ENCODE measurements at places on chromosomes 5 and 9.

DNA sequence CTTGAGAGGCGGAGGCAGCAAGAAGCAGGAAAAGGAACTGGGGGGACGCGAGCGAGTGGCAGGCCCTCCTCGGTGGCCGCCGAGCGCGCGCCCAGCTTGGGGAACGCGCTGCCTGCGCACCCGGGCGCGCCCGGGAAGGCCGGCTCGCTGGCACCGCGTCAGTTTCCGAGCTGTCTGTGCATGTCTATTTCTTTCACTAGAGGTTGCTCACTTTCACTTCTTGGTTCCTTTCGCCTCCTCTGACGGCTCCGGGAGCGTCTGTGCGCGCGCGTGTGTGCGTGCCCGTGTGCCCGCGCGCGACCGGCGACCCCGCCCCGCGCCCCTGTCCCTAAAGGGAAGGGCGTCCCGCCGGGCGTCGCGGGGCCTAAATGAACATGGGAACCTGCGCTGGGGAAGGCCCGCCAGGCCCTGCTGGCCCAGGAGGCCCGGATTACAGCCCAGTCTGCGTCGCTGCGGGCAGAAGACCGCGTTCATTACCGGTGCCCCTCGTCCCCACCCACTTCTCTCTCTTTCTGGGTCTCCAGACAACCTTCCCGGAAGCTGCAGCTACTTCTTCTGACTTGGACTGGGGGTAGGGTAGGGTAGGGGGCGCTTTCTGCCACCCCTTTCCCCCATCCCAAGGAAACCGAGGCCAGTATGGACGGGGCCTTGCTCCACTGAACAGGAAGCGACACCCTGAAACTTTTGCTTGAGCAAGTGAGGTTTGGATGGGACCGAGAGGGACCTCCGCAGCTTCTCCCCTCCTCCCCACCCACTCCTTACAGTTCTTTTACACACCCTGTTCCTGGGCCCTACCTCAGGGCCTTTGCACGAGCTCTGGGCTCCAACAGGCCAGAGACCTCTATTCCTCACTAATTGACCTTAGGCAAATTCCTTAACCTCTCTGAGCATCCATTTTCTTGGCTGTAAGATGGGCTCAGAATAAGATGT, 205.8 kb upstream of the IER5L start:
- peak; percentile 87 for DNase-seq

DNA sequence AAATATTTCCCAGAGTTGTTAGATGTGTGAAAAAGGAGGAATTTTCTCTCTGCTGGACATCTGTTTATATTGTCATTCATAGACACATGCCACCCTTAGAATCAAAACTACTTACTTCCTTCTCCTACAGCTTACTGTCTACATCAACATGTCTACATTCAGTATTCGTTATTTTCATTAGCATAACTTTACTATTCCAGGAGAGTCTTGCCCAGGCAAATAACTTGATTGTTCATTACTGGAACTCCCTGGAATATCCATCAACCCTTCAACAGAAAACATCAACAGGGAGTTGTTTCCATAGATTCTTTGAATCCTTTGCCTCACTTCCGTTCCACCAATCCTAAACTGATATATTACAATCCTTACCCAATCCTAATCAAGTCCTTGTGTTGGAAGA, 457.5 kb upstream of the ZNF608 start:
- DNase-seq, result no peak

GRCh38 chr5:120771202-120771601, 307.1 kb downstream of the PRR16 start:
- no peak for DNase-seq

GRCh38 chr5:219460-219863, 1.3 kb downstream of the SDHA start:
- no peak for DNase-seq

- DNase-seq, result no peak
Observed at GRCh38 chr9:7196467-7196866, 438.7 kb downstream of the KDM4C start.

GRCh38 chr5:96297867-96298266, 135.2 kb downstream of the PCSK1 start:
- DNase-seq, result no peak

- DNase-seq, result no peak
Observed at GRCh38 chr5:138418444-138418843, 20.4 kb upstream of the REEP2 start.

GRCh38 chr9:23375511-23375910, 450.5 kb downstream of the ELAVL2 start:
- no peak for DNase-seq

All from heart left ventricle (tissue), 16 donors.